ENCODE measurements at places on chromosomes 6 and 20.

DNA sequence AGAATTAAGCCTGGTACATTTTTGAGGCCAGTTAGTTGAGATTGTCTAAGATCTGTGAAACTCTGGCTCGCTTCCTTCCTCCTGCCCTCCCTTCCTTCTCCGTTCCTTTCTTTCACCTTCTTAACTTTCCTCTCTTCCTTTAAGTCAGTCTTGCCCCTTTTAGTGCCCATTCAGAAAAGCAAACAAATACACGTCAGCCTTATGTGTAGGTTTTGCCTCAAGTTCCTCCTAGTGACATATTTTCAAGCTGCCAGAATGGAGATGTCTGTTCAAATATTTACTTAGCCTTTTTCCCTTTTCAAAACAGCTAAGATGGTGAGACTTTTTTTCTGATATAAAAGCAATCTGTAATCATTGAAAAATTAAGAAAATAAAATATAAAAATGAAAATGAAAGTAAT, 178.4 kb downstream of the FARS2 start:
- no peak for DNase-seq

GRCh38 chr20:7841291-7841970, 98.8 kb downstream of the HAO1 start:
- no peak for DNase-seq

DNA sequence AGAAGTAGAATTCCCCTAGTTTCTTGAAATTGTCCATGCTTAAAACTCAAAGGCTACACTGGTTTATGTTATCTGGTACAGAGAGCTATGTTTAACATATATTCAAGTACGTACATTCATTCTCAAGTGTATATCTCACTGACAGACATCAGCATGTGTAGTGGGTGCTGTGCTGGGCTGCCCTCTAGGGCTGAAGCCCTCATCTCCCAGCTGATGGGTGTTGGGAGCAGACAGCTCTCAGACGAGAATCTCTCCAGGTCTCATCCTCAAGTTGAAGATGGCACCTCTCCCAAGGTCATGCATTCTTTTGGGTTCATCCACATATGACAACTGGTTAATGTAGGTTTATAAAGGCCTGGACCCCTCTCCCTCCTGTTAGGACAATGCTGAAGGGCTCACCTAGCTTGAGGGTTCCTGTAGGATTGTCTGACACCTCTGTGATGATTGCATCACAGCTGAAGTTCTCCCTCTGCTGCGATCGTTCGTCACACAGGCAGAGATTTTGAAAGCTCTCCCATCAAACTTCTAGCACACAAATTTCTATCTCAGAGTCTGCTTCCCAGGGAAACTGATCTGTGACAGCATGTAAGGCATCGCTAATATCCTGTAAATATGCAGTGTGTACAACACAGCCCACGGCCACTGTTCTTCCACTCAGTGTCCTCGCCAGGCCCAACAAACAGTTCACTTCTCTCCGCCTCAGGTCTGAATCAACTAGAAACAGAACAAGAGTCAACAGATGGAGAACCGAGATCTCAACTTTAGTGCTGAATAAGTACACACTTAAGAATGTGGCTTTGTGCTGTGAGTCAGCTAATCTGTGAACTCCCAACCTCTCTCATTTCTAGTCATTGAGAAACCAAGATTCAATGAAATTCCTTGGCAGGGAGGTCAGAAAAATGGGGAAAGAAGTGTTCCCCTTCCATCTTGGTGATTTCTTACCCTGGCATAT, 43.2 kb downstream of the PREP start:
- DNase-seq = no peak

- DNase-seq = no peak
Observed at GRCh38 chr20:58651559-58651945, 469 bp downstream of the STX16 start.

Measured in activated naive CD4-positive, alpha-beta T cell (primary cell).